ENCODE measurements at places on chromosomes 7 and 10.

GRCh38 chr7:150383710-150384397 lies 4.7 kb downstream of the ZNF775 start:
- no peak for DNase-seq

- DNase-seq, result no peak
Measured at GRCh38 chr10:131921184-131921583, 20.4 kb downstream of the PPP2R2D start.

- no peak for DNase-seq
Measured at GRCh38 chr7:96174812-96175211, 147.1 kb downstream of the SLC25A13 start.

GRCh38 chr10:79582096-79582495 lies 21.9 kb upstream of the SFTPA2 start:
- no peak for DNase-seq

DNA sequence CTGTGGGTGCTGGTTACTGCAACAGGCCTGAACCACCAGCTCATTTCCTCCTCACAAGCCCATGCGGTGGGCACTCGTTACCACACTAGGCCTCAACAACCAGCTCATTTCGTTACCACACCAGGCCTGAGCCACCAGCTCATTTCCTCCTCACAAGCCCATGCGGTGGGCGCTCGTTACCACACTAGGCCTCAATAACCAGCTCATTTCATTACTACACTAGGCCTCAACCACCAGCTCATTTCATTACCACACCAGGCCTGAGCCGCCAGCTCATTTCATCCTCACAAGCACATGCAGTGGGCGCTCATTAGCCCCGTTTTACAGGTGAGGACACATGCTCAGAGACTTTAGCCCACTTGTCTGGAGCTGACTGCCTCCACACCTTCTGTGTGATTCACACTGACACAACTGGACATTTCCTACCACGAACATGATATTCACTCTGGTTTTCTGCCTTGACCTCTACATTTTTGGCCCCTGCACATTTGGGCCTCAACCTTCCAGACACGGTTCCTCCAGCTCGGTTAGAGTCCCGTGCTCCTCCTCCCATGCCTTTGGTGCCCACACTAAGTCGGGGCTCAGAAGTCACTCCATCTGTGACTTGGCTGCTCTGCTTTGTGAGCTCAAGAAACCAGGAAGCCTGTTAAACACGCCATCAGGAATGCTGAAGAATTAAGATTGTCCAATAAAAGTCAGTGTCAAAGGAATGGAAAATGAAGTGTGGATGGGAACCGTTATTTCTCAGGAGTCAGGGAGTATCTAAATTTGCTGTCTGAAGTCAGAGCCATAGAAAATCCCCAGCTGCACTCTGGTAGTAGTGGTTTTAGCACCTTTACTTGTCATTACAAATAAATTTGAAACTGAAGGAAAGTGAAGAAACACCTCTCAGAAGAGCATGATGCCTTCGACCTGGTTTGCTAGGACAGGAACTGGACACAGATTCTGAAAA lies 55.8 kb upstream of the LANCL2 start:
- no peak for DNase-seq

DNA sequence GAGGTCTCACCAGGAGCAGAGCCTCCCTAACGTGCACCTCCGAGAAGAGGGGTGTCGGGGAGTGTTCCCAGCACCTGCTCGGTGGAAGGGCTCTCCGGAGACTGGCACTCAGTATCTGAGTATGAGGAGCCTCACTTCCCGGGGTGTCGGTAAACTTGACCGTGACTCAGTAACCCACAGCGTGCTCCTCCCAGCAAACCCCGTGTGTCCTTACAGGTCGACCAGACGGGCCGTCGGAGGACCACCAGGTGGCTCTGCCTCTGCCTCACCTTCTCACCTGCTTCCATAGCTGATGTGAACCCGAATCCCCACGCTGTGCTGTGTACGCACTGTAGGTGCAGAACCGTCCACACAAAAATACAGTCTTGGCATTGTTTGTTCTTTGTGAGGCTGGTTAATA lies 29.0 kb upstream of the KNDC1 start:
- DNase-seq, result no peak

DNA sequence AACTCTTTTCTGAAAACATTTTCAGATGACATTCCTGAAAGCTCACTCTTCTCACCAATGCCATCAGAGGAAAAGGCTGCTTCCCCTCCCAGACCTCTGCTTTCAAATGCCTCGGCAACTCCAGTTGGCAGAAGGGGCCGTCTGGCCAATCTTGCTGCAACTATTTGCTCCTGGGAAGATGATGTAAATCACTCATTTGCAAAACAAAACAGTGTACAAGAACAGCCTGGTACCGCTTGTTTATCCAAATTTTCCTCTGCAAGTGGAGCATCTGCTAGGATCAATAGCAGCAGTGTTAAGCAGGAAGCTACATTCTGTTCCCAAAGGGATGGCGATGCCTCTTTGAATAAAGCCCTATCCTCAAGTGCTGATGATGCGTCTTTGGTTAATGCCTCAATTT lies 16.5 kb downstream of the ANLN start:
- no peak for DNase-seq

- DNase-seq, result no peak
Measured at GRCh38 chr7:3636131-3636860, 335.2 kb downstream of the SDK1 start.

- no peak for DNase-seq
Measured at GRCh38 chr7:63521-64021, 128.8 kb upstream of the FAM20C start.

- no peak for DNase-seq
Measured at GRCh38 chr7:120949393-120949911, 1.1 kb upstream of the ING3 start.

DNA sequence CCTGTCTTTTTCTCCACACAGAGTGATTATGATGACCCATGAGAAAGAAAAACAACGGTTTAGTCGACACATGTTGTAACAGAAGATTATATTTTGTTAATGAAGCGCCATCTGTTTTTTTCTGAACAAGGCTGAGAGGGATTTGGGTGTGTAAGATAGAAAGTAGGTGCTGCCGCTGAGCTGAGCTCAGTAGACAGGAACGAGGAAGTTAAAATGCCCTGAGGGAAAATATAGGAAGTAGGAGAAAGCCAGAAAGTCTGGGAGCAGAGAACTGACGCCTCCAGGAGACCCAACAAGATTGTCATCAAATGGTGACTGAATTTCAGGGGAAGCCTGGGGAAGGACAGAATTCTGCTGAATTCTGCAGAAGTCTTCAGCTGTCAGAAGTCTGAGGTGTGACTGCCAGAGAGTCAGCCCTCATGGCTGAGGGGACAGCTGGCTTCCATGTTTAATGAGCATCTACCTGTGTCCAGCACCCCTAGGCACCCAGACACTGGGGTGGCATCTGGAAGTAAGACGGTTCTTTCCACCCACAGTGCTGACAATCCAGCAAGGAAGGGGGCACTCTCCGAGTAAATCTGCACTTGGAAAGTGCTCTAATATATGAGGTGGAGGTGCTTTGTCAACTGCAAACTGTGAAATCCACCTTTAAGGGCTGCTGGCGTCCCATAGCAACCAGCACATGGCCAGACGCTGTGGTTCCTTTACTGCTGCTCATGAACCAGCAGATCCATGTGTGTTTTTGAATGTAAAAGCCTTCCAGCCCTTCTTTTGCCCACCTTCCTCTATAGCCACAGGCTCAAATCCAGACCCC lies 12.5 kb upstream of the TSPAN15 start:
- DNase-seq, result no peak

DNA sequence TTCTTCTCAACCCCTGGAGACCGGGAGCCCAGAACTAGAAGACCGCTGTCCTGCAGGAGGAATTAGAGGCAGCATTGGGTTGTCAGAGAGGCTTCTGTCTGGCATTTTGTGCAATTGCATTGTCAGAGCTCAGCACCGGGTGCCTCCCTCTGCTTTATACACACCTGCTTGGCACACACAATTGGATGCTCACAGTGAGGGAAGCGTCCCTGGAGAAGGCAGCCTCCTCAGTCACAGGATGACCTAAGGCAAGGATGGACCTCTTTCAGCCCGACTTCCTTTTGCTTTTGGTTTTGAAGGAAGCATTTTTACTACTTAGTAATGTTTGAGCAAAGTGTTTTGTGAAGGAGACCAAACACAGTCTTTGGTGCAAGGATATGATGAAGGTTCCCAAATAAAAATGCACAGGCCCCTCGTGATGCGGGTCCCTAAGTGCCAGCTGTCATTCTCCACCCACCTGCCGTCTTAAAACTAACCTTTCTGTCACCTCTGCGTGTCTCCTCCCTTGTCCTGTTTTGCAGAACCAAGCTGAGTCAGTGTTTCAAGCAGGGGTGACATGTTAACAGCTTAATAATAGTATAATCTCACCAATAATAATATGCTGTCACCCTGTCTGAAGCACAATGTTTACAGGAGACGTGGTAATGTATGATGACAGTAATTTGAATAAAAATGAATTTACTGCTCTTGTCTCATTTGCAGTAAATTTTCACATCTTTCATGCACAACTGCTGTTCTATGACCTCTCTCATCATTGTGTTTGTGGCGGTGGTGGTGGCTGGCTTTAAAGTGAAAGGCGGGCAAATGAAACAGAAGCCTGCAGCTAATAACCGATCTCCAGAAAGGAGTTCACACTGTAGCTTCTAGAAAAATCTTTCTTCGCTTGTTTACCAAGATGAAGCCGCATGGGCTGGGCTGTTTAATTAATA lies 430.2 kb upstream of the MKI67 start:
- DNase-seq, result no peak

- DNase-seq, result no peak
Measured at GRCh38 chr10:107829161-107829560, 664.7 kb upstream of the SORCS1 start.

DNA sequence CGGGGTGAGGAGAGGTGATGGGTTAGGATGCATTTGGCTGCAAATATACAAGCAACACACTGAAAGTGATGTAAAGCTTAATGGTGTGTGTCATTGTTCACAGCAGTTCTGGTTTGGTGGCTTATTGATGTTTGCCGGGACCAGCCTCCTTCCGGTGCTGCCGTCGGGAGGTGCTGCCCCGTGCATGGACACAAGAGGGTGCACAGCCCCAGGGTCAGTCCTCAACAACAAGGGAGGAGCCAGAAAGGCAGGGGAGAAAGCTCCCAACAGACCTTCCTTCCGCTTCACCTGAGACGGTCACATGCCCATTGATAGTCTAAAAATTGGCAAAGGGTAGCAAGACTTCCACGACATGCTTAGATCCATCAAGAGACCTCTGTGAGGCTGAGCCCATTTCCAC lies 9.5 kb downstream of the RNF32 start:
- DNase-seq, result no peak

- no peak for DNase-seq
Measured at GRCh38 chr7:26609532-26609931, 254.9 kb downstream of the SKAP2 start.

DNA sequence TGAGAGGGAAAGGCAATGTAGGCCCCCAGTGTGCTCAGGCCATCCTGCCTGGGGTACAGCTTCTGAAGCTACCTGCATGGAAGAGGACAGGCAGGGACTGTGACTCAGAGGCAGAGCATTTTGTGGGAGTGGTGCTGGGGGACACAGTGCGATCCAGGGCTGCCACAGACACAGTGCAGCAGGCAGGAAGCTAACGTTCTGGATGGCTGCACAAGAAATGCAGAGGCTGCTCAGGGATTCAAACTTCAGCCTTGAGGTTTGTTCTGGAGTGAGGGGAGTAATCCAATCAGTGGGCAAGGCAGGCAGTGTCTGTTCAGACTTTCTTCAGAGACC lies 648.0 kb upstream of the IGFBP3 start:
- no peak for DNase-seq

DNA sequence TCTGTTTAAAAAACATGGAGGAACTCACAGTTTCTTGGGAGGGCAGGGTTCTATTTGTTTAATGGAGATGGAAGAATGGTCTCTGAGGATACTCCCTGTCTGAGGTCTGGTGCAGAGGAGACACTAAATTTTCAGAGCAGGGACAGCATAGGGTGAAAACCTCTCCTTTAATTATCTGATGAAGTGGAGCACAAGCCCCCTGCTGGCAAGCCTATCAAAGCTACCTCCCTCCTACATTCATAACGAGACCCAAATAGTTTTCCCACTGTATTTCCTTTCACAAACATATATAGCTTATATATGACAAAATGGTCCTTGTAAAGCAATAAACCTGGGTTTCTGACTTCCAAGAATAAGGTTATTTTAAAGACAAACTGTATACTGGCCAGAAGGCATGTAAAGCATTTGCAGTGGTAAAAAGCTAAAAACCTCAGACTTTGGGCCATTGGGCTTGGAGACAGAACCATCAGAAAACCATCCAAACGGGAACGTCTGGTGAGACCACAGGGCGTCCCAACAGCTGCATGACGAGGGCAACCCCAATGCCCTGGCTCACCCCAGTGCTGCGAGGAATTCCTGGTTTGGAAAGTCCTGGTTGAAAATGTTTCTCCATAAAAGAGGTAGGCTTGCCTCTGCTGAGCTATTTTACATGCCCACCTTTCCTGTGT lies 201.3 kb downstream of the FANK1 start:
- no peak for DNase-seq

DNA sequence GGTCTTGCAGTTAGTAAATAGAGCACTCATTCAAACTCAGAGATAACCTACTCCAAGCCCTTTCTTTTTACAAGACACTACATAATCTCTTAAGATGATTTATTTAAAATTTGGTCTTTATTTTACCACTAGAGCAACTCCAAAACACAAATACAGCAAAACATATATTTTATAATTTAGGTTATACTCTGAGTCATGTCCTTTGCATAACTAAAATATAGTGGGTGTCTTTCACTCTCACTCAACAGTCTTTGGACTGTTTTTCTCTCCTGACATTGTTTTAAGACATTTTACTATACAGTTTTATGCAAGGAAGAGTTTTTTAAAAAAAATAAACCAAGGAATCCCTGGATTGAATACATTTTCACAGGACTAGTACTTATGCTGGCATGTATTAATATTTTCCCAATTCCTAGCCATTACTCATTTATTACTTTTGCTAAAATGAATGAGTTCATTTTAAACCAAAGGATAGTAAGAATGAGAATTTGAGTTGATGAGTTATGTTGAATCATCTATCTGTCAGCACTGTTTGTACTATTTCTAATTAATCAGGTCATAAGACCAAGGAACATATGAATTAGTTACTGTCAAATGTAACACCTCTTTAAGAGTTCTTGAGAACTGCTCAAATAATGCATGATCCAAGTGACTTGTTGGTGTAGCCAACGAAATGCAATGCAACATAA lies 303.1 kb upstream of the FZD1 start:
- no peak for DNase-seq

Measured in esophagus squamous epithelium (tissue), 5 donors.